HEK293T (cell line): ENCODE measurements at places on chromosomes 13 and 19.

DNA sequence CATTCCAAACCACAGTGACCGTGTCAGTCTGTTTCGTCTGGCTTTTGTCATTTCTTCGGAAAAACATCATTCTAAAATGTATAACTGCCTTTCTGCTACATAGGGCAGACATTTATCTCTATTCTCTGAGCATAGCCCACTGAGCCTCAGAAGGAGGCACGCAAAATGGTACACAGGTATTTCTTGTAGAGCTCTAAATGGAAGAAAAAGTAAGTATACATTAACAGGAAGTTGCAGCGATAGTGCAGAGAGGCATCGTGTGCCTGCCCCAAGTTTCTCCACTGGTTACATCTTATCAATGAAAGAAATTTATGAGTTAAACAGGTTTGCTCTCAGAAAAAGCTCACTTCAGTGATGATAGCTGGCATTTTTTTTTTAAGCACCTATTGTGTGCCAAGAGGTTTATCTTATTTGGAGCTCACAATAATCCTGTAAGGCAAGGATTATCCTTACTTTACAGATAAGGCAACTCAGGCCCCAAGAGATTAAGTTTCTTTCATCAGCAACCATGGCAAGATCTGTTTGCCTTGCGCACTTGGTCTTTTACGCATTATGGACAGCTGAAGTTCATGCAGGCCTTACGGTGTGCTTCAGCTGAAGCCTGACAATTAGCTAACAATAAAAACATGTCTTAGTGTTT is 1.2 kb upstream of the RCBTB2 start:
- DNase-seq, result no peak

DNA sequence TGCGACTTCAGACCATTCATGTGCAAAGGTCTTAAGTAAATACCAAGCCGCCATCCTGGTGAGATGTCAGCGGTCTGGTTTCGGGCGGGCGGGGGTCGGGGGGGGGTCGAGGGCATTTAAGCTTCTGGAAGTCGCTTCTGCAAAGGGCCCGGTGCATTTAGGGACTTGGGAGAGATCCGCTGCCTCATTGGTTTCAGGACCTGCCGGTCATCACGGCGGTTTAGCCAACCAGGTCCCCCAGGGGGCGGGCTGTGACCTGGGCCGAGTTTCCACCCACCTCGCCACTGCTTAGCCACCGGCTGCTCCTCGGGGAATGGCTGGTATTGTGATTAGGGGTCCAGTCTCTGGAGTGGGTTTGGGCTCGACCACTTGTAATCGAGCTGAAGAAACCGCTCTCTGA is 7.8 kb downstream of the ANKLE1 start:
- peak; percentile 91 for DNase-seq

DNA sequence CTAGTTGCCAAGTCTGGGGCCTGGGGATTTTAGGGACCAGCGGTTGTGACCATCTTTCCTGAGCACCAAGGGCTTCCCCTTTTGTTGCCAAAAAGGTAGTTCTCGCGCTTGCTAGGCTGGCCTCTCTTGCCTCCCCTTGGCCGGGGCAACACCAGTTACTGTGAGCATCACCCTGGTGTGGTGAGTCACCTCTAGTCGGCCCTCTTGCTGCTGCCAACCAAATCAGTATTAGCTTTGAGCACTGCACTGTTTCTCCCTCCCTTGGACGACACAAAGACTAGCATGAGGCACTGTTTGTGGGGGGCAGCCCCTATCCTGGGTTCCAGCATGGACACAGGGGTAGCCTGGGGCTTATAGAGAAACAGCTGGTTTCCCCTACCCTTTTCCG is 6.9 kb downstream of the SYDE1 start:
- no peak for DNase-seq

- DNase-seq, result no peak
Observed at GRCh38 chr19:14112051-14112808, 5.3 kb downstream of the PRKACA start.

DNA sequence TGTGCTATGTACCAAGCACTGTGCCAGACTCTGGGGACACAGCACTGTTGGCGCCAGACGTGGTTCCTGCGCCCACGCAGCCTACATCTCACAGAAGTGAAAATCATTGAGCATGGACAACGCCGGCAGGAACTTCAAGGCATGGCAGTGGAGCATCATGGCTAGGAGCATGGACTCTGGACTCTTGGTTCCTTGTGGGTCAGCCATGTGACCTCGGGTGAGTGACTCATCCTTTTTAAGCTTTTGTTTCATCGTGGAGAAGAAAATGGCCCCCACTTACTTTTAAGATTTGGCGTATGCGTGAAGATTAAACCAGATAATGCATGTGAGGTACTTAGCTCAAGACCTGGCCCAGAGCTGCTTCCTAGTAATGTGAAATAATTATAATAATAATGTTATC is 988.5 kb downstream of the UQCRFS1 start:
- DNase-seq, result no peak

DNA sequence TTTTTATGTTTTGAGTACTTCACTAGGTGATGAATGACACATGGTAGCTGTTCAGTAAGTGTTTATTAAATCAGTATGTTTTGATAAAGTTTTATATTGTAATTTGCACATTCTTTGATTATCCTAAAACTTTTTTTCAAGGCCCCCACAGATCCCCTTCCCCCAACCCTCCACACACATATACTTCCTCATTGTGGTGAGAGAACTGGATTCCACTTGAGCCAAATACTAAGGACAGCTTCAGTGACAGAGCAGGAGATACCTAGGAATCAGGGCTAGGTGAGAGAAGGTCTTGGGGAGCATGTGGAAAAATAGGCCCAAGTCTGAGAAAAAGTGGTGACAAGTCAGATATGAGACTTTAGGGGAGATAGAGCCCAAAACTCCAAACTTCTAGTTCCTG is 174.6 kb downstream of the TDRD3 start:
- no peak for DNase-seq

GRCh38 chr13:48637601-48638000 is 16.1 kb upstream of the CYSLTR2 start:
- DNase-seq, result no peak
